ENCODE measurements at places on chromosomes 12 and 14.

DNA sequence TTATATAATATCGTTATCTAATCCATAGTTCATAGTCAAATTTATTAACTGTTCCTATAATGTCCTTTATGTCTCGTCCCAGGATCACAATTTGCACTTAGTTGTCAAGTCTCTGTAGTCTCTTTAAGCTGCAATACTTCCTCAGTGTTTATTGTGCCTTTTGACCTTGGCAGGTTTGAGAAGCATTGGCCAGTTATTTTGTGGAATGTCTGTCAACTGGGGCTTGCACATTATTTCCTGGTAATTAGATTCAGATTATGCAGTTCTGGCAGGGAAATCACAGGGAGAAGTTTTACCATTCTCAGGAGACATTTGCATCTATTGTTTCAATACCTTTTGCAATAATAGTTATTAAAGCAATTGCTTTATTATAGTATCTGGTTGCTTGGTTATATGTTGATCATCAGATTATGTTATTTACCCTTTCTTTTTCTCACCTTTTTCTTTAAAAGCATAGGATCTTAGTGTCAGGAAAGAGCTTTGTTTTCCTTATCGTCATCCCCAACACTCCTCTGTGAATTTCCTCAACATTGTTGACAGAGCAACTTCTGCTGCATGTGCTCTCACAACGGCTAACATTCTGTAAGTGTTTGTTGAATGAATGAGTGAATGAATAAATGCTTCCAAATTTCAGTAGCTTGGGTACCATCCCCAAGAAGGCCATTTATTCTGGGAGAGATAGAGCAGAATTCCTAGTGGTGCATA, 3.7 kb upstream of the ART4 start:
- DNase-seq: no peak

DNA sequence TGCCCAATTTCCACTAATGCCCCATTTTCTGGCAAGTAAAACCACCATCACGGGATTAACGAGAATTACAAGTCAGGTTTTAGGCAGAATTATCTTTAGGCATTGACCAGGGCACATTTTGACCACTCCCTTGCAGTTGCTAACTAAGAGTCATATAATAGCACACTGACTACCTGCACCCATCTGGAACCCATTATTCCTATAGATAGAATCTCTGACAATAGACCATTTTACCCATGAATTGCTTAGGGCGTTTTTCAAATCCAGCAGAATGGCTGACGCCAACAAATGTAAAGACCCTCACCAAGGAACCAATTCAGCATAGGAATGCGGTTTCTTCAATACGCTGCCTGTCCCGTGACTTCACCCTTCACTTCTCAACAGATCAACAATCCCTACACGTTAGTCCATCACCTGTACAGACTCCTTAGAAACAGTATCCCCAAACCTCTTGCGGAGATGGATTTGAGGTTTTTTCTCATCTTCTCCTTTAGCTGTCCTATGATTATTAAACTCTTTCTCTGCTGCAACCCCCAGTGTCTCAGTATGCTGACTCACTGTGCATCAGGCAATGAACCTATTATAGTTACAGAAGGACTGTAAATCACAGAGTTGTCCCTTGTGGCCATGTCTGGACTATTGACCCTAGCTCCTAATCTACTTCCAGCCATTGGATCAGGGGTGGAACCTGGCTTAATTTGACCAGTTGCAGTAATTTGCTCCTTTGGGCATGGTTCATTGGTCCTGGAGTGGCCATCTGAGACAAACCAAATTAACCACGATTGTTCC, 177.3 kb upstream of the PLXNC1 start:
- DNase-seq: no peak

DNA sequence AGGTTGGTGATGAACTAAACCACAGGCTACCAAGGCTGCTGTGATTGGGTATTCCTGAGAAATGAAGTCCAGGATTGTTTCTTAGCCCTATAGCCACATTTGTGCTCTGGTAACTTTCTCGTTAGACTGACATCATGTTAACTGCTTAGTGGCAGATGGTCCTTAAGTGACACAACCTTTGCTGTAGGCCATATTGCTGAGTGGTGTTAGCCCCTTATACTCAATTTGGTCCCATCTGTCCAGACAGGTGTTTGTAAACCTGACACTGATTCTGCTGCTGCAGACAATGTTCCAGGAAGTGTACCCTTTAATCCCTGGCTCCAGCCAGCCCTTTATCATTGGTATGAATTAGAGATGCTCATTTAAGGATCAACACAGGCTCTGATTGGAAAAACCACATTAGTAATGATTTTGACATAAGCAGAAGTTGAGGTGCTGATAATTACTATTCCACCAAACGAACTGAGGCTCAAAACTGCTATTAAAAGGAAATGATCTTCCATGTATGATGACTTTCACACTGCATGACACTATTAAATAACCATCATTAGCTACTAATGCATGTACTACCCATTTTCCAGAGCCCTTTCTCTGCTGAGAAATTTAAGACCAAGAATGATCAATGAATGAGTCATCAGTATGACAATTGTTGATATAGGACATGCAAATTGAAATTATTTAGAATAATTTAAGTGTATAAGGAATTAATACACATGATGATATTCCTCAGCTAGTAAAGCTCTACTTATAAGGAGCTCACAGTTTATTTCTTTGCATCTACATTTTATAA, 3.6 kb upstream of the SSTR1 start:
- DNase-seq: no peak

DNA sequence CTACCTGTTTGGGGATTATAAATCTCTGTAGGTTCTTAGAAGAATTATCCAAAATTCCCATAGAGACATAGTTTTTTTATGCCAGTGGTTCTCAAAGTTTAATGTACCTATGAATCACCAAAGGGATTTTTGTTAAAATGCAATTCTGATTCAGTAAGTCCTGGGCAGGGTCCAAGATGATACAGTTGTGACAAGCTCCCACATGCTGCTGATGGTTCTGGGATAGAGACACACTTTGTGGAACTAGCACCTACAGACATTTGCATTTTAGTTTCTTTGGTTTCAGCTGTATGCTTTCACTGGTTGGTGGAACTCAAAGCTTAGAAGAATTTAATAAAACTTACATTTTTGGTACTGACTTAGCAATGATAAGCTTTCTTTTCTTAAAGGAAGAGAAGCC, 80.4 kb downstream of the PTCSC3 start:
- no peak for DNase-seq
